Hematopoietic multipotent progenitor cell (in vitro differentiated cells): ENCODE measurements at places on chromosomes 1 and 21.

DNA sequence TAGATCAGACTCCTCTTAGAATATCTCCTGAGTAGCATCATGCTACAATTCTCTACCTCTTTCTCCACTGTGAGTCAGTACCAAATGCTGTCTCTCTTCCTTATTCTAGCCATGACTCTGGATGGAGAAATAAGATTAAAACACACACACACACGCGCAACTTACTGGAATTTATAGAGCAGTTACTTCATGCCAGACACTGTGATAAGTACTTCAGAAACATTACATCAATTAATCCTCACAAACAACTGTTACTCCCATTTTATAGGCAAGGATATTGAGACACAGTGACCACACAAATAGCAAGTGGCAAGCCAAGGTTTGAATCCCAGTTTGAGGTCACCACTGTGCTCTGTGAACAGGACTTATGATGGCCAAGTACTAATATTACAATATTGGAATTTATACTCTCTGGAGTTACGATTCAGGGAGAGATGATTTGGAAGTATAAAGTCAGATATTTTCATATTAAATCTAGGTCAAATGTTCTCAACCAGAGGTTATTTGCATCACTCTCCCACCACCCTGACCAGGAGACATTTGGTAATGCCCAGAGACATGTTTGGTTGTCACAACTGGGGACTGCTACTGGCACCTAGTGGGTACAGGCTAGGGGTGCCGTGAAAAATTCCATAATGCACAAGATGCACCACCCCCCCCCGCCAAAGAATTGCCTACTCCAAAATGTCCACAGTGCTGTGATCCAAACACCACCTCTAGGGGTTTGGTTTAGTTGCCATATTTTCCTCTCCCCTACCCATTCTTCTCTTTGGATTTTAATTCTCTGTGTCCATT is 221.6 kb downstream of the LTN1 start:
- no peak for DNase-seq

DNA sequence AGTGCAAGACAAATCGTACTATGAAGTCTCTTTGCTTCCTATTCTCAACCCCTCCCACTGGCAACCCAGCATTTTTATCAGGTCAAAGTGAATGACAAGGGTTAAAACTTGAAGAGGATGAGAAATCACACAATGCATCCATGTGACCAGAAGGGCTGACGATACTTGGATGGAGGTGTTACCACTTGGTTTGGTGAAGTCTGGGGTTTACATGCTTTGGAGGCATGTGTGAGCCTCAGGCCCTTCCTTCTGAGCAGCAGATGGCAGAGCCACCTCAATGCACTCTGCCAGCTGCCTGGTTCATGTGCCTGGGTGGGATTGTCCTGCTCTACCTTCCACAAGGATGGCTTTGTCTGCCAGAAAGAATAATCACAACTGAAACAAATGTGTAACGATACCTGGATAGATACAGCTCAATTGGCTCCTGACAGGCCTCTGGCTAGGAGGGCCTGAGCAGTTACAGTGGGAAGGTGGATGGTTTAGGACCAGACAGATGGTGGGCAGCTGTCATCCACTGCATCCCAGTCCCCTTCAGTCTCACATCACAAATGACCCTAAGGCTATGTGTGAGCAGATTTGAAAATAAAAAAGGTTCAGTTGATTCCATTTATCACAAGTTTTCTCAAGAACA is 51.5 kb upstream of the CNIH3 start:
- no peak for DNase-seq

DNA sequence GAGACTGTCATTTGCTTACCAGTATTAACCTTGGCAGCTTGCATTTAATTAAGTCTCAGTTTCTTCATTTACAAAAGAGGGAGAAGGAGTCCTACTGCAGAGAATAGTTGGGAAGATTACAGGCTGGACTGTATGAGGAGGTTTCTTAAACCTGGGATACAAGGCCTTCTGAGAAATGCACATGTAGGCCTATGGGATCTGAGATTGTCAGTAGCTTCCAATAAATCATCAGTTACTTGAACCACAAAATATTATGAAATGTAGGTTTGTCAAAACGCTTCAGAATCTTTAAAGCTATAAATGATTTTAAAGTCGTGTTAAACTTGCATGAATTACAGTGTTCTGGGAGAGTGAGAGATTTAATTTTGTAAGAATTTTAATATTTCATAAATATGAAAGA is 69.6 kb downstream of the NRIP1 start:
- no peak for DNase-seq

GRCh38 chr1:57066980-57067610 is 101.3 kb upstream of the C8B start:
- DNase-seq, result no peak

DNA sequence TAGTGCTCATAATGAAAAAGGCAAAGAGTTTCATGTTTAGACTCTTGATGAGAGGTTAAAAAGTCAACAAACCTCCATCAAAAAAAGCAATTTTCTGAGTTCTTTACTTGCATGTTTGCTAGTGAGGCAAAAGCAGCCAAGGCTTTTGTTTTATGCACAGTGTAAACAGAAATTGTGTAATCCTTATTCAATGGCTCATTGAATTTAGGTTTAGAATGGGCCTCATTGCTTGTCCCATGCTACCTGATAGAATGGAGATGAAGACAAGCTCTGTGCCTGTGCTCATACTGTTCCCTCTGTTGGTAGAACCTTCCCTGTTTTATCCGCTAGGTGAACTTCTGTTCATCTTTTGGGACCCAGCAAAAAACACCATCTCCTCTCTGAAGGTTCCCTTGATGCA is 10.0 kb upstream of the LRRC8D start:
- DNase-seq, result no peak

DNA sequence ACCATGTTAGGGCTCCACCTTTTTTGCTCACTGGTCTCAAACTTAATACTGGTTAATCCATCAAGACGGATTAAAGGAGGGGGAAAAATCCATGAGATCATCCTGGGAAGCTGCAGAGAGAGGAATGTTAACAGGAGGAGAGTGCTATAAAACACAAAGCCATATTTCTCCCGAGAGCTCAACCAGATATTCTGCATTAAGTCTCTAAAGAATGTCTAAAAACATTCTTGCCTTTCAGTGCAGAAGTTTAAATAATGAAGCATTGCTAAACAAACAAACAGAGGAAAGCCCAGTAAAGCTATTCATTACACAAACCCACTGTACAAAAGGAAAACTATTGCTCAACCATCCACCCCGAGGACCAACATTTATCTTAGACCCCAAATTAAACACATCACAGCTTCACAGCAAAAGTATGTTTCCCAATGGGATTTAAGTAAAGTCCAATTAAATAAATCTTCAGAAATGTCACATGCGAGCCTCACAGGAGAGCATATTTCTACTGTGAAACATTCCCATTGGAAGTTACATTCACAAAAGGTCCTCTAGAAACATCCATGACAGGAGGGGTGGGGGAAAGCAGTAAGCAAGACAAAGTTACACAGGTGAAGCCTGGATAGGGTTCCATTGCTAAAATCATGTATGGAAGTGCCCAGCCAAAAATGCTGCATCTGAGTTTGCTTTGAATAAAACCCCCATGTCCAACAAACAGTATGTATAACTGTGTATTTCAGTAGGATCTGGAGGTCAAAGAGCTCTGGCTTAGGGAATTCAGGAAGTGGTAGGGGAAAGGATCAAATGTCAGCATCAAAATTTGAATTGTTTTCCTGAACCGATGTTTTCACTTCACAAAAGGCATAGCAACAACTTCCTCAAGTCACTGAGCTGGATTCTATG is 23.3 kb downstream of the DUSP10 start:
- no peak for DNase-seq

GRCh38 chr1:61368876-61369275 is 286.5 kb downstream of the NFIA start:
- DNase-seq, result no peak

GRCh38 chr1:86068271-86068721 is 88.3 kb downstream of the COL24A1 start:
- DNase-seq, result no peak

- DNase-seq, result no peak
Measured at GRCh38 chr1:163834778-163835177, 513.0 kb downstream of the NUF2 start.

DNA sequence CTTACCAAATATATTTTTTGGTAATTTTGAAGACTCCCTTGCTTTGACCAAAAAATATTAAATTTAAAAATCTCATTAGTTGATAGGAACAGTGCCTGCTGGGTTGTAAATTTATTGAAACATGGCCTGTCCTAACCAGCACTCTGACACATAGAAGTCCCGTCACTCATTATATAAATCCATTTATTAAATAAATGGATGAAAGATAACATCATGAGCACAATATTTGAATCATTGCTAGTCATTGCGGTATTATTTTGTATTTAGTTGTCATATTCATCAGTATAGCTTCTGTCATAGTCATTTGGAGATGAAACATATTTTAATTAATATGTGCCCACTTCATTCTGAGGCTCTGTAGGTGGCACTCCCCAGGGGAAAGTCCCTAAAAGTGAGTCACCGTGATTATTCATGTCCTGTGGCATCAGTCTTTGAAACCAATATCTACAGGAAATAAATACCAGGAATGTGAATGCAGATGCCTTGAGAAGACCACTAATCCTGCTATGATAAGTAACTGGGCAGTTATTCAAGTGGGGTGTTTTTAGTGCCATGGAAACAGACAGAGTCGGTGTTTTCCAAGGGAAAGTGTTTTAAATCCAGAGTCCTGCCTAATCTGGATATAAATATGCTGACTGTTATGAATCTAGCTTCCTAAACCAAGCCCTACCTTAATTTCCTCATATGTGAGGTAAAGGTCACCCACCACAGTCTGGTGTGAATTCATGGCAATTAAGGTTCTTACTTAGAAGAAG is 302.0 kb downstream of the DUSP10 start:
- DNase-seq, result no peak

- DNase-seq, result no peak
Measured at GRCh38 chr1:25120281-25120680, 112.0 kb downstream of the SYF2 start.

- DNase-seq, result no peak
Measured at GRCh38 chr1:51697166-51697565, 80.3 kb downstream of the OSBPL9 start.

GRCh38 chr1:117683571-117684285 is 77.9 kb downstream of the TENT5C start:
- DNase-seq, result no peak

- no peak for DNase-seq
Measured at GRCh38 chr1:10967090-10967489, 45.4 kb upstream of the TARDBP start.

DNA sequence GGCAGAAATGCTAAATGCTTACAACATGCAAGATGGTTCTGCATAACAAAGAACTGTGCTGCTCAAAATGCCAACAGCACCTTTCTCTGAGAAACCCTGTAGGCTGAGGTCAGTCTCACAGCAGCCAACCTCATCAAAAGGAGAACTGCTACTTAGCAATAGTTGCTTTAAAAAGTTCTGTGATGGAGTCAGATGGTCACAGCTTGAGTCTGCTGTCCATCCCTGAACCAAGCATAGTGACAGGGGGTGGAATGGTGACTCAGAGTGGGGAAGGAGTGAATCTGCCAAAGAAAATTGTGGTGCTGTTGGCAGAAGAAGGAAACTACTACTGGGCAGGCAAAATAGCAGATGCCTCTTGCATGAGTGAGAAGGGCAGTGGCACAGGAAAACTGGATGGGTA is 106.0 kb upstream of the FAM78B start:
- no peak for DNase-seq

- no peak for DNase-seq
Measured at GRCh38 chr1:247156787-247157232, 15.0 kb downstream of the ZNF124 start.
